NCI-H187 (cell line): ENCODE measurements at places on chromosomes 13 and 19.

- DNase-seq = no peak
Observed at GRCh38 chr13:111338841-111339240, 18.4 kb downstream of the TEX29 start.

GRCh38 chr19:2302319-2303210 lies 5.4 kb downstream of the LINGO3 start:
- DNase-seq = no peak

- DNase-seq = no peak
Observed at GRCh38 chr19:54455786-54456422, 6.9 kb downstream of the LENG8 start.

DNA sequence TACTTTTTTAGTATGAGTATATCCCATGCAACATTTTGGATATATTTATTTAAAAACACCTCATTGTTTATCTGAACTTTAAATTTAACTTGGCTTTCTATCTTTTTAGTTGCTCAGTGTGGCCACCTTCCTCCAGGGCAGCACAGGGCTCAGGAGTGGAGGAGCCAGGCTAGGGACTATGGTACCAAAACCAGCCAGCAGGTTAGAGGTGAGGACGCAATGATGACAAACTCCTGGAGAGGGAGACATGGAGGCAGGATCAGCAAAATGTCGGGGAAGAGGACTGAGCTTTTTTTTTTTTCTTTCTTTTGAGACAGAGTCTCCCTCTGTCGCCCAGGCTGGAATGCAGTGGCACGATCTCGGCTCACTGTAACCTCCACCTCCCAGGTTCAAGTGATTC lies 29.6 kb upstream of the CALM3 start:
- DNase-seq = no peak
